ENCODE measurements at places on chromosomes 12 and 14.

GRCh38 chr12:93192878-93193277, 184.8 kb upstream of the NUDT4 start:
- DNase-seq = no peak

GRCh38 chr12:32894566-32894965, 2.0 kb downstream of the PKP2 start:
- DNase-seq = no peak

DNA sequence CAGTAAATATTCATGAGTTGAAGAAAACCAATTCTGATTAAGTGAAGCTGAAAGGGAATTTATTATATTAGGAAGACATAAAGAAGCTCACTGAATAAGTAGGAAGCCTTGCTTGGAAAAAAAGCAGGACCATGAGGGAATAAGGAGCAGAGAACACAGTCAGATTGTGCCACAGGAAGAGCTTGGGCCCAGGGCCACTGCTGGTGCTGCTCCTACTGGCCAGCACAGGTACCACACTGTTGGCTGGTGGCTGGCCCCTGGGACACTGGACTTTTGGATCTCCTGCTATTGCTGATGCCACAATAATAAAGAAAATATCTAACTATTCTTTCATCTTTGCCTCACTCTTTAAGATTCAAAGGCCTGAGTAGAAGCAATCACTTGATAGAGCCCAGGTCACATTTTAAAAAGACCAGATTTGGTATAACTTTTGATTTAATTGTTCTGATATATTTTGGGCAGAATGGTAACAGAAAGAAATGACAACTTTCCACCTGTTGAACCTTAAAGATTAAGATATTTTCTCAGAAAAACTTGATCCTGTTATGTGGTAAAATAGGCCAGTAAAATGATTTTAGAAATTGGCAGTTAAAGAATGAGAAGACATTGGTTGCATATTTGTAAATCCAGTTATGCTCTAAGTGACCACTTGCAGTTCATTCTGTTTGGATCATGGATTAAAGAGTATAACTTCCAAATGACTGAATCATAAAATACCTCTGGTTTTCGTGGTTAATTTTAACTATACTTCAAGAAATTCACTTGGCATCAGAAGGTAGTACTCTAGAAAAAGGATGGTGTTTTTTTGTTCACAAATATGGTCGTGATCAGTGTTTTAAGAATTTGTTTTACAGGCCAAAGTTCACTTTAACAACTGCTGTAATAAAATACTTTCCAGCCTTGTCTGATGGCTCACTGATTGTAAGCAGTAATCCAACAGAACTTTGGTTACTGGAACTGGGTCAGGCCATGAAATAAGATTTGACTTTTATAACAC, 68.3 kb downstream of the DERA start:
- no peak for DNase-seq

GRCh38 chr12:110862329-110862728, 15.5 kb downstream of the CCDC63 start:
- DNase-seq = no peak

- no peak for DNase-seq
Measured at GRCh38 chr14:97719931-97720330, 922.7 kb downstream of the VRK1 start.

- no peak for DNase-seq
Measured at GRCh38 chr14:69037790-69038454, 58.8 kb upstream of the ACTN1 start.

DNA sequence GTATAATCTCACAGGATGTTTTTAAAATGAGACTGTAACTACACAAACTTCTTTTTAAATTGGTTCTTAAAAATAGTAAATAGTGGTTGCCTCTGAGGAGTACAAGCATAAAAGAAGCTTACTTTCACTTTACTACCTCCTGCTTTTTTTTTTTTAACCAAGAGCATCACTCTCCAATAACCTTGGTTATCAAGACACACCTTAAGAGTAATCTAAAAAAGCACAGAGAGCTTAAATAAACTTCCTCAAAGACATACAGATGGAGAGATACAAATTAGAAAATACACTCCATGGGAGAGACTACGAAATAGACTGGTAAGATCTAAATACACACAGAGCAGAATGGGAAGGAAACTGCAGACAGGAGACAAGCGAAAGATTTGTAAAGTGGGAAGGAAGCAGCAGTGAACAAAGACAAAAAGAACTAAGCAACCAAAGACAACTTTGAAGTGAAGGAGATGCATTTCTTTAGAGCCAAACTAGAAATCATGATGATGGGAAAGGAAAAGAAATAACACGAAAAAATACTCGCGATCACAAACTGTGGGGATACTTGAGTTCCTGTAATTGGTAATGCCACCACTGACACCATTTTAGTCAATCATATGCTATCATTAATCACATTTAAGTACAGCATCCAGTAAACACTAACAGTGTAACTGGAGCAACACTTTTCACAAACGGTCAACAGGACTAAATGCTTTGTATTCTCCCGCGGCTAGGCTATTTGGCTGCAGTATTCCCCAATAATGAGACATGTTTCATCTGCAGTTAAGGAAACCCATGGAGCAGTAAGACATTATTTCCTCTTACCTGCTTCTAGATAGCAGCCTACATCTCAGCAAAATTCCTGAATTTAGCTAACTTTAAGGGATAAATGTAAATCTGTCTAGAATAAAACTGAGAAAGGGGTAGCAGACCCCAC, 8.2 kb downstream of the SINHCAF start:
- DNase-seq = no peak

Data from Karpas-422 (cell line).